ENCODE measurements at places on chromosomes 7 and 10.
A peak's percentile ranks its signal among the peaks of the same experiment; 100 is the strongest.

- H3K4me3 ChIP-seq = no peak overlapping the region
- H3K27me3 ChIP-seq = no peaks in the 10 kb centered on the region
- no peak for DNase-seq
Measured at GRCh38 chr7:69749994-69750393, 151.7 kb downstream of the AUTS2 start.

DNA sequence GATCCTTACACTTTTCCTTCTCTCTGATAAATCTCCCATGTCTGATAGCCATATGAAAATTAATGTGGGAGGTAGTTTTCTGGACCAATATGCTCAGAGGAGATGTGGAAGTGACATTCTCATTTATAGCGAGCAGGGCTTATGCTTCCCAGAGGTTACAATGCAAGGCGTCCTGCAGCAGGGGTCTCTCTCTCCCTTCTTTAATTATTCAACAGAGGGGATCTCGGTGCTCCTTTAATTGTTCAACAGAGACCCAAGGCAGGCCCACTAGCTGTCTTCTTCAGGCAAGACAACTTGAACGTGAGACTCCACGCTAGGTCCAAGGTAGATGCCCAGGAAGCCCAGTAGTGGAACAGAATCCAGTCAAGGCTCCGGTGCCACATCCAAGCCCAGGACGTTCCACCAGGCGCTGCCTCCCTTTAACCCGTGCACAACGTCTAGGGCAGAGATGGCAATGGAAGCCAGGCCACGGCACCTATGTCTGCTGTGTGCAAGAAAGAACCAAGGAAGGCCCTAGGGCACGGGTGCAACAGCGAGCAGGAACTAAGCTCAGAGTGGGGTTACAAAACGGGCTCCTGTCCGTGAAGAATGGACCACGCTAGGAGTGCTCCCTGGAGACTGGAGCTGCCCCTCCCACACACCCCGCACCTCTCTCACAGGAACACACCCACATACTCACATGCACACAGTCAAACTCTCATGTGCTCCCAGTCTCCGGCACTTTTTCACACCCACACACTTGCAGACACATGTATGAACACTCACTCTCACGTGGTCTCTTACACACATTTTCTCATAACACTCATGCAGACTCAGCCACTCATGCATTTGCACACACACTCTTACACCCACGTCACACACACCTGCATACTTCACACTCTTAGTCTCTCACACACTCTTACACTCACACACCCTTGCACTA, 230.4 kb downstream of the TNS3 start:
- no peaks in the 10 kb centered on the region for H3K4me1 ChIP-seq
- no peak for DNase-seq
- peaks cover 4% of the 10 kb centered on the region for H3K36me3 ChIP-seq
- no peak overlapping the region for H3K4me3 ChIP-seq
- no peaks in the 10 kb centered on the region for H3K27me3 ChIP-seq

DNA sequence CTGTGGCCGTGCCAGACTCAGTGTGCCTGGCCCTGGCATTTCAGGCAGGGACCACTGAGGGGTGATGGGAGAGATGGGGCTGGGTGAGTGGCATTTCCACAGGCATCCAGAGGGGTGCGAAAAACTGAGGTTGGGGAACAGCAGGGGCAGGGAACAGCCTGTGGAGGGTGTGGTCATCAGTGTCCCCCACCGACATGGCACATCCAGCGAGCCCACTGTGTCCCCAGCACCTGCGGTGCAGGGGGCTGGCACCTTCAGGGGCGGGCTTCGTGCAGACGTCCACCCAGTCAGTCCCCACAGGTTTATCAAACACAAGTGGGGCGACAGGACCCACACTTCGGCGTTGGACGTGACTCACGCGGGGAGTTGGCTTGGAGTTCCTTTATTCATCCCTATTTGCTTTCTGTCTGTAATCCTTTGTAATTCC, 14.8 kb downstream of the CUX1 start:
- no peaks in the 10 kb centered on the region for H3K4me1 ChIP-seq
- DNase-seq = no peak
- H3K36me3 ChIP-seq = peaks cover 20% of the 10 kb centered on the region

DNA sequence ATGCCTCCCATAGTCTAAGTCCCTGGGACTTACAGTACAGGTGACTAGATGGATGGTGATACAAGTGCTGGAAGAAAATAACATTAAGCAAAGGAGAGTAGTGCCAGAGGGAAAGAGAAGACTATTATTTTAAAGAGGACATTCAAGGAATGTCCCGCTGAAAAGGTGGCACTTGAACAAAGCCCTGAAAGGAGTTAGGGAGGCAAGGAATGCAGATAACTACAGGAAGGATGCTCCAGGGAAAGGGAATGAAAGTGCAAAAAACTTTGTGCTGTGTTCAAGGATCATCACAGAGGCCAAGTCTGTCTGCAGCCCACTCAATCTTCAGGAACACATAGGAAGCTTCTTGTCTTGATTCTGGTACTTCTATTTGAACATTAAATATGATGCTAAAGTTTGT, 14.9 kb downstream of the ANKMY2 start:
- H3K36me3 ChIP-seq = peaks cover 53% of the 10 kb centered on the region
- DNase-seq = no peak
- H3K4me1 ChIP-seq = peaks cover 5% of the 10 kb centered on the region
- no peaks in the 10 kb centered on the region for H3K27me3 ChIP-seq

DNA sequence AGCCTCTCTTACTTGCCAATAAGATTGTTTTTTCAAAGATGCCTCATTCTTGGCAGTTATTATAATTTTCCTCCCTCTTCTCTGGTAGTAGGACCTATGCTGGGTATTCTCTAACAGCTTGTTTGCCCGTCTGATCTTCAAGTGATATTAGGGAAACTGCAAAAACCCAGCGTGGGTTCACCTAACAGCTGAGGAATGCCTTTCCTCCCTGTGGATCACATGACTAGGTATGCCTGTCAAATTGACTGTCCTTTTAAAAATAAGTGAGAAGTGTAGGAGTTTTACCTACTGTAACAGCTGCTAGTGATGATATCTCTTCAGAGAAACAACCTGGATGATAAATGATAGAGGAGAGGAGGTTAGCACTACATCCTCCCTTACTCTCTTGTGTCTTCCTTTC, 22.0 kb downstream of the HECTD2 start:
- peaks cover 3% of the 10 kb centered on the region for H3K4me1 ChIP-seq
- H3K4me3 ChIP-seq = no peak overlapping the region
- no peaks in the 10 kb centered on the region for H3K36me3 ChIP-seq
- DNase-seq = no peak
- H3K27me3 ChIP-seq = no peaks in the 10 kb centered on the region
- H3K27ac ChIP-seq = no peak overlapping the region

GRCh38 chr7:44470135-44470479, 20.4 kb downstream of the NUDCD3 start:
- no peak for DNase-seq
- no peak overlapping the region for H3K4me3 ChIP-seq
- peaks cover 8% of the 10 kb centered on the region for H3K4me1 ChIP-seq
- H3K27ac ChIP-seq = no peak overlapping the region

GRCh38 chr7:3408814-3409595, 108.0 kb downstream of the SDK1 start:
- H3K27me3 ChIP-seq = no peaks in the 10 kb centered on the region
- no peaks in the 10 kb centered on the region for H3K36me3 ChIP-seq
- DNase-seq = no peak
- no peaks in the 10 kb centered on the region for H3K4me1 ChIP-seq

- peaks cover 81% of the 10 kb centered on the region for H3K36me3 ChIP-seq
- peak; percentile 60 for DNase-seq
- no peak overlapping the region for H3K27ac ChIP-seq
- H3K4me3 ChIP-seq = no peak overlapping the region
Measured at GRCh38 chr7:29921404-29922010, 68.1 kb downstream of the SCRN1 start.

DNA sequence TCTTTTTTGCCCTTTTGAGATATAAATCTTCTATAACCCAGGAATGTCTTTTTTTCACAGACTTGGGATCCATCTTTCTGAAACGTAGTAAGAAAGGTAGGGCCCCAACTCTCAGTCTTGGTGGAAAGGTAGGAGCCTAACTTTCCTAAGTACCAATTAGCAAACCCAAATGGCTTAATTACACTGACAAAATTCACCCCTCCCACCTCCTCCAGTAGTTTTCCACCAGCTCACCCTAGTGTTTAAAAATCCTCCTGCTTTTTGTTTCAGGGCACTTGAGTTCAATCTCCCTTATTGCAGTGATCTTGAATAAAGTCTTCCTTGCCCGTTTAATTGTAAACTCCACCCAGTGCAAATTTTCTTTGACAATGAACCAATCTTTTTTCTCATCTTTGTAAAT, 600.0 kb downstream of the PHTF2 start:
- no peaks in the 10 kb centered on the region for H3K36me3 ChIP-seq
- H3K4me3 ChIP-seq = no peak overlapping the region
- H3K4me1 ChIP-seq = peaks cover 5% of the 10 kb centered on the region
- H3K27ac ChIP-seq = no peak overlapping the region

DNA sequence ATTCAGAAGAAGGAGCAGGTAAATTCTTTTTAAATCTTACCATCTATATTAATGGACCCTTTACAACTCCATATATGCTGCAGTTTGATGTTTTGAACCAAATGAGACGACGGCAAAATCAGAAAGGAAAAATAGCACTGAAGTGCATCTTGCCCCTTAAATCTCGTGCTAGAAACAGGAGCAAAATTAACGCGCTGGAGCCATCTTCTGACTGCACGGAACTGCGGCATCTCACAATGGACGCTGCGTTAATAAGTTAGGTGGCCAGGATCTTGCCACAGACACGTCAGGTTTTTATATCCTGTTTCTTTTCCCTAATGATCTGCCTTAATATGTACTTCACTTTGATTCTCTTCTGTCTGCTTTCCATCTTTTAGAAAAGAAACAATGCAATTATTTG, 354.5 kb downstream of the TFEC start:
- H3K27me3 ChIP-seq = no peaks in the 10 kb centered on the region
- no peak overlapping the region for H3K27ac ChIP-seq
- no peak overlapping the region for H3K4me3 ChIP-seq

DNA sequence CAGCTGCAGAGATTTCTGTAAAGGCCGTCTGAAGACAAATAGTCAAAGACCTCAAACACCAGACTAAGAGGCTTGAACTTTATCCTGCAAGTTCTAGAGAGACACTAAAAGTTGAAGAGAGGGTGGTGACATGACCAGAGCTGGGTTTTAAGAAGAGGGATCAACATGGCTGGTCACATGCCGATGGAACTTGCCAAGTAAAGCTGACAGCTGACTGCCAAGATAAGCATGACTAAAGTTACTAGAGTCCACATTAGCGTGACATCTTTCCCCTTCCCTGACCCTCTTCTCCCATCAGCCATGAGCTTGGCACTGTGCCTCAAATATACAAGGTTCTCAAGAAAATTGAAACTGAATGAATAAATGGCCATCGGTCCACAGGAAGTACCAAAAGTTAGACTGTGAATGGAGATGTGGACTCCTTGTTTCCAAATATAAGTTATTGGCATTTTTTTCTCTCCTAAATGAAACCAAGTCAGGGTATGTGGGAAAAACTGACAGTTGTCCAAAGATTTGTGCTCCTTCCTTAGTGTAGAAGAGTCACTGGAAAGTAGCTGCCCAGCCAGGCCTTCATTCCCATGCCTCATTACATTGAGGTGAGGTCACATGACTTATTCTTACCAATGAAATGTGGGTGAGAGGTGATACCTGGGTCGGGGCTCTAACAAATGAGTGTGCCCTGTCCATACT, 24.5 kb downstream of the XPNPEP1 start:
- H3K36me3 ChIP-seq = no peaks in the 10 kb centered on the region
- no peaks in the 10 kb centered on the region for H3K27me3 ChIP-seq
- H3K27ac ChIP-seq = no peak overlapping the region
- no peaks in the 10 kb centered on the region for H3K4me1 ChIP-seq

DNA sequence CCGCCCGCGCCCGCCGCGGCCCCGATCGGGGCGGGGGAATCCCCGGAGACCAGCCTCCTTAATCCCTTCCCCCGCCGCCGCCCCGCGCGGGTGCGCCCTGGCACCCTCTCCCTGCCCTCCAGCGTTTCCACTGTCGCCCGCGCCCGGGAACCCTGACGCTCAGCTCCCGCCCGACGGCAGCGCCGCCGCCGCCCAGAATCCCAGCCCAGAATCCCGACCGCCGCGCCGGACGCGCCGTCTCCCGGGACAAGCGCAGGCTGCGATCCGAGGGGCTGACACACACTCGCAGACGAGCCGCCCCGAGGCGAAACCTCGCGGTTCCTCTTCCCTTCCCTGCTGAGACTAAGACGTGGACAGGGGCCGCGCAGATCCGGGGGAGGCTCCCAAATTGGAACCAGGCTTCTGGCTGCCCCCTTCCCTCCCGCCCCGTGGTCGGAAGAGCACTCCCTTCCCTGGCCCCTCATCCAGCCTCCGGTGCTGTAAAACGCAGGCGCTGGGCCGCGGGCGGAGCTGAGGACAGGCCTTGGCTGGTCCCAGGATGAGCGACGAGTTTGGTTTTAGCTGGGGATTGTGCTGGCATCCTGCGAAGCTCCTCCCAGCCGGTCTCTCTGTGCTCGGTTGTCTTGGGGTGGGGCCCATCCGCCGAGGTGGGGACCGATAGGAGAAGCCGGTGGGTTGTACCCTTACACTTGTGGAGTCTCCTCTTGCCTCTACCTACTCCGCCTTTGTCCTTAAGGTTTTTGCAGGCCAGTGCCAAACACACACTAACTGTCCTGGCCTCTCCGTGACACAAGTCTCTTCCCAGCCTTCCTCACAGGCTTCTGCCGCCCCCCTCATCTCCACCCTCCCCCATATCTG, 1.1 kb downstream of the MARVELD1 start:
- no peaks in the 10 kb centered on the region for H3K27me3 ChIP-seq
- no peak for DNase-seq
- peaks cover 3% of the 10 kb centered on the region for H3K36me3 ChIP-seq
- peak overlapping the region; percentile 65 for H3K27ac ChIP-seq

DNA sequence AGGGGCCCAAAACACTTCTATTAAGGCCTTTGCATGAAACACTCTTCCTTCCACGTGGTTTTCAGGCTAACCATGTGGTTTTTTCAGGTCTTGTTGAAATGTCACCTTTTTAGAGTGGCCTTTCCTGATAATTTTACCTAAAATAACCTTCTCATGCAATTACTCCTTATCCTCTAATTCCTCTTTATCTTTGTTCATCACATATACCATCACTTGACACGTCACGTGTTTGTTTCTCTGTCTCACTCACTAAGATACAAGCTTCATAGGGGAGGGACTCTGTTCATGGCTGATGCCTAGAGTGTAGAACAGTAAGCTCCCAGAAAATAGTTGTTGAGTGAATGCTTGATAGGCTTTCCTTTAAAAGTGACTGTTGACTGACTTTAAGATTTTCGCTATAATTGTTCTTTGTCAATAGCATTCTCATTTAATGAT, 63.7 kb downstream of the ST7 start:
- peaks cover 13% of the 10 kb centered on the region for H3K4me1 ChIP-seq
- no peak for DNase-seq
- H3K4me3 ChIP-seq = no peak overlapping the region
- no peak overlapping the region for H3K27ac ChIP-seq

GRCh38 chr10:88158526-88159122, 295.2 kb downstream of the PTEN start:
- H3K4me3 ChIP-seq = no peak overlapping the region
- DNase-seq = no peak
- no peaks in the 10 kb centered on the region for H3K36me3 ChIP-seq
- no peak overlapping the region for H3K27ac ChIP-seq
- H3K4me1 ChIP-seq = no peaks in the 10 kb centered on the region
- H3K27me3 ChIP-seq = no peaks in the 10 kb centered on the region

- no peak overlapping the region for H3K4me3 ChIP-seq
- no peak overlapping the region for H3K27ac ChIP-seq
- peaks cover 5% of the 10 kb centered on the region for H3K4me1 ChIP-seq
Measured at GRCh38 chr7:73824986-73825385, 5.8 kb upstream of the CLDN4 start.

- H3K4me3 ChIP-seq = no peak overlapping the region
- no peaks in the 10 kb centered on the region for H3K36me3 ChIP-seq
Measured at GRCh38 chr7:50160206-50160605, 67.2 kb upstream of the ZPBP start.

Measured in neuronal stem cell (in vitro differentiated cells).